ENCODE measurements at places on chromosomes 1 and 21.

- DNase-seq = peak; percentile 21
Measured at GRCh38 chr1:83693427-83694126, 305.4 kb downstream of the TTLL7 start.

GRCh38 chr1:170365331-170365730 lies 166.6 kb upstream of the GORAB start:
- no peak for DNase-seq

DNA sequence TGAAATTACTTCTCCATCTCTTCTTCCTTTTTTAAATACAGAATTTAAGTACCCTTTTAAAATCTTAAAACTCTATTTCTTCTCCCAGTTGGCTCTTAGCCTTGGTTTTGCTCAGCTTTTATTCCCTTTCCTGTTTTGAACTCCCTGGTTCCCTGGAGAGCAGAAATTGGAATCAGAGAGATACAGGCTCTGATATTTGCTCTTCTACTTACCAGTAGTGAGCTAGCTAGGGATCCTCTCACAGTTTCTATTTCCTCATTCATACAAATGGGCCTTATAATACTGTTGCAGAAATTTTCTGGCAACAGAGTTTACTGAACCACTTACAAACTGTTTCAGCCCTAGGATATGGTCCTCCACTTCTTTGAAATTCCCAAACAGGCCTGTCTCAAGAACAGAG lies 606.3 kb downstream of the NUF2 start:
- no peak for DNase-seq

DNA sequence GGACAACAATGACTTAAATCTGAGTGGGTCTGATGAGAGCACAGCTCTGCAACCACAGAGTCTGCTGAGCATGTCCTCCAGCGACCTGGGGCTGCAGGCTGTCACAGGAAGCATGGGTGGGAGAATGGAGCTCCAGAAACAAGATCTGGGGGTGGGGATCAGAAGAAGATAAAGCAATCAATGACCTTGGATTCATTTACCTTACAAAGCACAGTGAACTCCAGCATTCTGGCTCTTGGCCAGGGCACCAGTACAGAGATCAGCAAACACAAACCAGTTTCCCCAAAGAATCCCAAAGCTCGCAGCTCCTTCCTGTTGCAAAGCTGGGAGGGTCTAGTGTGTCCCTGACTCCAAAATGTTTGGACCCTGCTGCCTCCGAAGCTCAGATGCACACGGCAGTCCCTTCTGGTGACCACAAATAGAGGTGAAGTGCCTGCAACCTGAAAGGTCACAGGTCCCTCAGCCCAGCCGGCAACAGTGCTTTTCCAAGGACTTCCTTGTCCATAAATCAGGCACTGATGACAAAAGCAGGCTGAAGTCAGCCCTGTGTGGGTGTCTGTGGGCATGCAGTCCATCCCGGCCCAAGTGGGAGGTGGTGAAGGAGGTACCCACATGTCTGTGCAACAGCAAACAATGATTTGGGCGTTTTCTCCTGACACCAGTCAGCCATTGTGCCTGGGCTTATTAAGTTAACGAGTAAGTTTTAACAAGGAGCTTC lies 76.1 kb downstream of the SH3BGR start:
- no peak for DNase-seq

DNA sequence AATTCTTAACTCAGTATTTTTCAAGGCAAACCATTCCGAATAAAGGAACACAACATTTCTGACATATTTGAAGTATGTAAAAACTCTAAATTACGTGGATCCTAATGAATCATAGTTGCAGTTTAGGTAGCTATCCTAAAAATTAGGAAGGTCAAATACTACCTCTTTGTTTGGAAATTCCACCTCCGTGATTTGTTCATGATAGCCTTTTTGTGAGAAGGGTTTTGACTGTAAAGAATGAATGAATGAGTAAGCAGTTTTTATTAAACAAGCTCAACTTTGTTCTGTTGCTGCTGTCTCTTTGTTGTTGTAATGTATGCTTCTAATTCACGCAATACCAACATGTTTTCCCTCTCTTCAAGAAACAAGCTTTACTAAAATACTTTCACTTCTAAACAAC lies 840.4 kb downstream of the USP25 start:
- DNase-seq = no peak

- DNase-seq = no peak
Measured at GRCh38 chr21:44263768-44264167, 2.1 kb upstream of the DNMT3L start.

- no peak for DNase-seq
Measured at GRCh38 chr1:234863551-234863971, 253.6 kb upstream of the IRF2BP2 start.

DNA sequence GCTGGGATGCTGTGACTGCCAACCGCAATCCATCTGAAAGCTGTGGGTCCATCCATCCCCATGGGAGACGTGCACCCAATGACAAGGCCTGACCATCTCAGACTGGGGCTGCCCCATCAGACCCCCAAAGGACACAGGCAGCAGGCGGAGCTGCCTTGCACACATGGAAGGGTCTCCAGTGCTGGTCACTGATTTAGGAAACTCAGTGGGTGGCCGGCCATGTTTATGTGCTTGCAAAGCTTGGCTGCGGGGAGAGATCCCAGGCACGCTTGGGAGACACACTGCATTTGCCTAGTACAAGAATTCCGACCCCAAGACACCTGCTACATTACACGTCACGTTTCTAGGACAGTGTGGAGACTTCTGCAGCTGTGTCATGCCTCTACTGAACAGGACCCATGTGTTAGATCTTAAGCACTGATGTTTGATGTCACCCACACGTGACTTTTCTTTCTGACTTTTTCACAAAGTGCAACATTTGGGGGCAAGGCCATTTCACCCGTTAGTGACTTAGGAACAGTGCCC lies 181.4 kb downstream of the CLIC6 start:
- no peak for DNase-seq

DNA sequence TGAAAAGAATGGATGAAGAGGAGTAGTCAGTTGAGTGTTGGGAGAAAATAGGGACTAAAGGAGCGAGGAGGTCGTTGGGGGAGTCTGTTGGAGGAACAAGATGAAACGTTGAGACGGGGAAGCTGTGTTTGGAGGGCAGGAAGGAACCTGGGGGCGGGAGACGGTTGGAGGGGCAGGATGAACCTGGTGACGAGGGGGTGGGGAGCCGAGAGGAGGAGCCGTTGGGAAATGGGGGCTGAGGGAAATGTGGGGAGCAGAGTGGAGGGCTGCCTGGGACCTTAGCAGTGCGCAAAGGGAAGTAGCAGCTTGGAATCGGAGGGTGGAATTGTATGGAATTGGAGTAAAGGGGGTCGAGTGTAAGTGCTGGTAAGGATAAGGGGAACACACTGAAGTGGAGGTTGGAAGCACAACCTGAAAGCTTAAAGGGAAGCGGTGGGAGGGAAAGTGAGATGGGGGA lies 630 bp downstream of the MTF2 start:
- DNase-seq = no peak

- DNase-seq = no peak
Measured at GRCh38 chr1:26203642-26204318, 13.4 kb downstream of the CATSPER4 start.

DNA sequence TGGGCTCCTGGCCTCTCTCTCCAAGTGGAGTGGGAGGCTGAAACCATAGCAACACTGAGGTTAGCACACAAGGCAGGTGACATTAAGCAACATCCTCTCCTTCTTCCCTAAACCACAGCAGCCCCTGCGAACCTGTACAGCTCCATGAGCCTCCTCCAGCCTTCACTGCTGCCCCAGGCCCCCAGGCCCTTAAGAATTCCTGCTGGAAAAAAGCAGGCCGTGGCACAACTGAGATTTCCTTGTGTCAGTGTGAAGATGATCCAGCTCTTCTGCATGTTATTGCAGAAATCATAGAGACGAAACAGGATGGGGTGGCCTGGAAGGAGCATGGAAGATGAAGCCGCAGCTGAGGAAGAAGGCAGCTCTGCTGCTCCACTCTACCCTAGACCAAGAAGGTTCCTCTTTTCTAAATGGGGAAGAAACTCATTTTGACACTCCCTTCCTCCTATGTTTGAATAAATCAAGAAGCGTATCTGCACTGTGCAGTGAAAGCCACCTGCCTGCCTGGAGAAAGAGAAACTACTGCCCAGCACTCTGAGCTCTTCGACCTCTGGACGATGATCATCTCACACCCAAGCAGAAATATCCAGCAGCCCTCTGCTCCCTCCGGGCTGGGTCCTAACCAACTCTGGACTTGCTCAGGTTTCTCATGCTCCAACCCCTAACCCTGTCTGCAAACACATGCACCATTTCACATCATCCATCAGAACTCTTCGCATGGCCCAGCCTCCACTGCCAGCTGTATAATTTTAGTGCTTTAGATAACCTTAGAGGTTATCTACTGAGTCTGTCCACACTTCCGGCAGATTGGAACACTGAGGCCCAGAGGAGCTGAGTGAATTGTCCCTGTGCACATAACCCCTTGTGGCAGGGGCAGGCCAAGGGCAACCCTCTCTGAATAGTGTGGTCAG lies 20.7 kb downstream of the SH3BP5L start:
- DNase-seq = no peak

- no peak for DNase-seq
Measured at GRCh38 chr1:61450454-61450853, 274.5 kb downstream of the TM2D1 start.

GRCh38 chr1:248618878-248619277 lies 16.0 kb downstream of the OR2T11 start:
- peak; percentile 67 for DNase-seq

GRCh38 chr1:223007935-223008334 lies 135.1 kb downstream of the TLR5 start:
- no peak for DNase-seq

- DNase-seq = no peak
Measured at GRCh38 chr1:9061252-9061960, 8.0 kb downstream of the SLC2A5 start.

DNA sequence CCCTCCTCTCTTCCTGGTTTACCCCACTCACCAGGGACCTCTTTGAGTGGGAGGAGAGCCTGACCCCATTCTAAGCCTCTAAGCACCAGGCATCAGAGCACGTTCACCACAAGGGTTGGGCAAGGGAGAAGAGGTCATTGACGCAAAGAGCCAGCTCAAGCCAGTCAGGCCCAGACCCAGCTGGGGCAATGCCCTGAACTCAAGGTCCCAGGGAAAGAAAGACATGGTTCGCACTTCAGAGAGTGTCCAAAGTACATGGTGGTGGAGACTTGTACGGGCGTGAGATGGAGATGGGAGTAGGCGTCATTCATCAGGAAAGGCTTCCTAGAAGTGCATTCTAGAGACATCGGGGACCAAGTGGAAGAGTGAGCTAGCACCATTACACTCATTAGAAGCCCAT lies 7.2 kb downstream of the PKP1 start:
- no peak for DNase-seq

GRCh38 chr1:52554756-52555155 lies 1.9 kb upstream of the TUT4 start:
- DNase-seq = no peak

DNA sequence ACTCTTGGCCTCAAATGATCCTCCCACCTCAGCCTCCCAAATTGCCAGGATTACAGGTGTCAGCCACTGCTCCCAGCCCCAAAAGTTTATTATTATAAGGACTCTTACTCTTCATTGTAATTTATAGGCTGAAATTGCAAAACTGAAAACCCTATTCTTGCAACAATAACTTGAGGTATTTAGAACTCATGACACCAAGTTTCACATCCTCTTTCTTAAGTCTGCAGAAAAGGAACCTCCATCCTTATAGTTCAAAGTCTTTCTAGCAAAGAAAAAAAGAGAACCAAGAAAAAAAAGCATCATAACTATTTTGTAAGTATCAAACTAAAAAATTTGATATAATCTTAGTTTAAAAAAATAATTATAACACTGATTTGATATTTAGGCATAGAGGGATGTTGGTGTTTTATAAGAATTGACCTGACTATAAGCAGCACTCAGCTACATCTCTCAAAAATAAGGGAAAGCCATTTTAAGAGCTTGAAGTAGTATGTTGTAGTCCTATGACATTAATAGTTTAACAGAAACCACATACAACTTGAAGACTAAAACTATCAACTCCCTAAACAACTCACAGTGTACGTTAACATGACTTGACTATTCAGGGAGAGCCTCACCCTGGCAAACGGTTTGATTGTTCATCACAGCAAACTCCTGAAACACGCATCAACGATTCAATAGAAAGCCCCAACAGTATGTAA lies 122.4 kb downstream of the AKT3 start:
- no peak for DNase-seq

GRCh38 chr1:167631936-167632614 lies 2.0 kb downstream of the RCSD1 start:
- no peak for DNase-seq

DNA sequence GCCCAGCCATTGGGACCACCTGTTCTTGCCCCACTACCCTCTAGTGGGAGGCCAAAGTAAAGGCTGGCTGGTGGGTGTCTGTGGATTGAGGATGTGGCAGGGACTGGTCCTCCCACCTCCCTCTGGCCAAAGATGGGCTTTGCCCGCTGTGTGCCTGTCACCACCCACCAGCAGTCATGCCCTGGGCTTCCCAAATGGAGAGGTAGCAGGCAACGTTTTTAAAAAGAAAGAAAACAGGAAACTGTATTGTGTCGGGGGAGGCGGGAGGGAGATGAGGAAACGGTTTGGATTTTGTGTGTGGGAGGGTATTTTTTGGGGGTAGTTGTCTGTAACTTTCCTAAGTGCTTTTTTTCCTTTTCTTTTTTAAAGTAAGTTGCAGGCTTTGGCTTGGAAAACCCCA lies 30.1 kb downstream of the SZRD1 start:
- DNase-seq = no peak
